ENCODE measurements at places on chromosomes 12 and 14. TPM values are rescaled to one million over a fixed set of nuclear protein-coding genes. Genes with fewer than 3 reads are reported as not detected.
A peak's percentile ranks its signal among the peaks of the same experiment; 100 is the strongest.

The KLRB1 gene
- 0.30 TPM for total RNA-seq

DNA sequence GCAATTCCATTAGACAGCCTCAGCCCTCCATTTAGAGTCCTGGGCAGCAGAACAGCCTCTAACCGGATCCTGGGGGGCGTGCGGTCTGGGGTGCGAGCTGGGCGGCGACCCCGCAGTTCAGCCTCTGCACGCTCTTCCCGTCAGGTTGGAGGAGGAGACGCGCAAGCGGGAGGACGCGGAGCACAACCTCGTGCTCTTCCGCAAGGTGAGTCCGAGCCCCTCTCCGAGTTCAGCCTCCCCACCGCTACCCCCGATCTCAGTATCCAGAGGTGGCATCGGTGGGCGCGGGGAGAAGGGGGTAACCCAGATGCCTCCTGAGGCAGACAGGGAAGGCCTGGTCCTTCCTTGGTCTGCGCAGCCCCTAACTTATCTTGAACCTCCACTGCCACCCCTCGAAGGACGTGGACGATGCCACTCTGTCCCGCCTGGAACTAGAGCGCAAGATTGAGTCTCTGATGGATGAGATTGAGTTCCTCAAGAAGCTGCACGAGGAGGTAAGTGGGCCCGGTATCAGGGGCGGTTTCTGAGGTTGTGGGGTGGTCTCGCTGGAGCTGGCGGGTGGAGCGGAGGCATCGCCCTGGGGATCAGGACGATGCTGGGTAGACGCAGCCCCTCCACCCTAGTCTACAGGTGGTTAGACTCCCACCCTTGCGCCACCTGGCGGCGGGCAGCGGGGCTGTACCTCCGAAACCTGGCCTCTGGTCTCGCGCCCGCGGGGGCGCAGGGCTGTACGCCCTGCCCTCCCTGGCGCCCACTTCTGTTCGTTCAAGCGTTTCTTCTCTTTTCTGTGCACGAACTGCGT is 1.3 kb downstream of the PRPH start:
- peaks cover 67% of the 10 kb centered on the region for H3K27me3 ChIP-seq
- H3K27ac ChIP-seq: no peak overlapping the region
- H3K36me3 ChIP-seq: no peaks in the 10 kb centered on the region
- DNase-seq: no peak

DNA sequence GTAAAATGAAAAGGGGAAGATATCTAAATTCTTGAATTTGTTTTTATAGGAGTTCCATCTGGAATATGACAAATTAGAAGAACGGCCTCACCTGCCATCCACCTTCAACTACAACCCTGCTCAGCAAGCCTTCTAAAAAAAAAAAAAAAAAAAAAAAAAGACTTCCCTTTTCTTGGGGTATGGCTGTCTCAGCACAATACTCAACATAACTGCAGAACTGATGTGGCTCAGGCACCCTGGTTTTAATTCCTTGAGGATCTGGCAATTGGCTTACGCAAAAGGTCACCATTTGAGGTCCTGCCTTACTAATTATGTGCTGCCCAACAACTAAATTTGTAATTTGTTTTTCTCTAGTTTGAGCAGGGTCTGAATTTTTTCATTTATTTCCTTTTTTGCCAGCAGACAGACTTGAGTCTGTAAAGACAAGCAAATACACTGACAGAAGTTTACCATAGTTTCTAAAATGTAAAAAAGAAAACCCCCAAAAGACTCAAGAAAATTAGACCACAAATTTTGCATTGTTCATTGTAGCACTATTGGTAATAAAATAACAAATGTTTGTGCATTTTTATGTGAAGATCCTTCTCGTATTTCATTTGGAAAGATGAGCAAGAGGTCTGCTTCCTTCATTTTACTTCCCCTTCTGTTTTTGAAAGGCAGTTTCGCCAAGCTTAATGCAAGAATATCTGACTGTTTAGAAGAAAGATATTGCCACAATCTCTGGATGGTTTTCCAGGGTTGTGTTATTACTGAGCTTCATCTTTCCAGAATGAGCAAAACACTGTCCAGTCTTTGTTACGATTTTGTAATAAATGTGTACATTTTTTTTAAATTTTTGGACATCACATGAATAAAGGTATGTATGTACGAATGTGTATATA is 12.1 kb upstream of the KCNMB4 start:
- no peak overlapping the region for H3K4me3 ChIP-seq
- H3K27me3 ChIP-seq: no peaks in the 10 kb centered on the region
- no peaks in the 10 kb centered on the region for H3K36me3 ChIP-seq
- H3K27ac ChIP-seq: no peak overlapping the region

DNA sequence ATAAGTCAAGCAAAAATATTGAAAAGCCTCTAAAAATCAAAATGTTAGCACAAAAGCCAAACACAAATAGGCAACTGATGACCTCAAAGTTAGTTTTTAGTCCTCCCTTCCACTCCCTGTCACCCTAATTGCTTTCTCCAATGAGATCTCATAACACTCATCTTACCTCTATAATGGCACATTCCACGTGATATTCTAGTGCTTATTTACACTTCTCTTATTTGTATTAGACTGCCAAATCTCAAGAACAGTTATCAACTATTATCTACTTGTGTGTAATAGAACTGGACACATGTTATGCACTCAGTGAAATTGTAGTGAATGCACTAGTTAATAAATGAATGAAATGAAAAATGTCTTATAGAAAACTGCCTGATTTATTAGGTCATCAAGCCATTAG is 55.5 kb upstream of the AVPR1A start:
- no peaks in the 10 kb centered on the region for H3K4me1 ChIP-seq
- no peaks in the 10 kb centered on the region for H3K27me3 ChIP-seq
- H3K36me3 ChIP-seq: no peaks in the 10 kb centered on the region
- H3K27ac ChIP-seq: no peak overlapping the region

DNA sequence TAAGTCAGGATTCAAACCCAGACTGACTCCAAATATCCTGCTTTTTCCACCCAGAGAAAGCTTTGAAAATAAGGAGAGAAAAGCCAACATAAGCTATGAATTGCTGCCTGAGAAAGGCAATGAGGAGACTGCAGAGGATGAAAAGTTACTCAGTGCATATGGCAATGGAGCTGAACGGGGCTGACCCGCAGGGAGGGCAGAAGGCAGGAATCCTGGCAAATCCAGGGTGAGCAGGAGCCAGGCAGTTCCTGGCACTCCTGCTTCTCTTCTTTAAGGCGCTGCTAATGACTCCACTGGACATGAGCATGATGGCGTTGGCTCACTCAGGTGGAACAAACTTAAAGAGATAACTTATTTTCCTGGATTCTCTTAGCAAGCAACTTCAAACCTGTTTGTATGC is 95.2 kb upstream of the TMCC3 start:
- no peaks in the 10 kb centered on the region for H3K4me1 ChIP-seq
- H3K27me3 ChIP-seq: no peaks in the 10 kb centered on the region
- no peaks in the 10 kb centered on the region for H3K36me3 ChIP-seq

GRCh38 chr14:75479770-75480600 is 42.3 kb upstream of the BATF start:
- no peaks in the 10 kb centered on the region for H3K27me3 ChIP-seq
- H3K4me3 ChIP-seq: no peak overlapping the region
- DNase-seq: no peak
- no peak overlapping the region for H3K27ac ChIP-seq
- H3K4me1 ChIP-seq: no peaks in the 10 kb centered on the region

GRCh38 chr12:124902916-124903315 is 11.5 kb downstream of the UBC start:
- no peak for DNase-seq
- H3K4me3 ChIP-seq: no peak overlapping the region
- peaks cover 14% of the 10 kb centered on the region for H3K4me1 ChIP-seq
- no peaks in the 10 kb centered on the region for H3K27me3 ChIP-seq

The RND1 gene
- 15.1 TPM for total RNA-seq

The MYO1H gene
- total RNA-seq: not detected

DNA sequence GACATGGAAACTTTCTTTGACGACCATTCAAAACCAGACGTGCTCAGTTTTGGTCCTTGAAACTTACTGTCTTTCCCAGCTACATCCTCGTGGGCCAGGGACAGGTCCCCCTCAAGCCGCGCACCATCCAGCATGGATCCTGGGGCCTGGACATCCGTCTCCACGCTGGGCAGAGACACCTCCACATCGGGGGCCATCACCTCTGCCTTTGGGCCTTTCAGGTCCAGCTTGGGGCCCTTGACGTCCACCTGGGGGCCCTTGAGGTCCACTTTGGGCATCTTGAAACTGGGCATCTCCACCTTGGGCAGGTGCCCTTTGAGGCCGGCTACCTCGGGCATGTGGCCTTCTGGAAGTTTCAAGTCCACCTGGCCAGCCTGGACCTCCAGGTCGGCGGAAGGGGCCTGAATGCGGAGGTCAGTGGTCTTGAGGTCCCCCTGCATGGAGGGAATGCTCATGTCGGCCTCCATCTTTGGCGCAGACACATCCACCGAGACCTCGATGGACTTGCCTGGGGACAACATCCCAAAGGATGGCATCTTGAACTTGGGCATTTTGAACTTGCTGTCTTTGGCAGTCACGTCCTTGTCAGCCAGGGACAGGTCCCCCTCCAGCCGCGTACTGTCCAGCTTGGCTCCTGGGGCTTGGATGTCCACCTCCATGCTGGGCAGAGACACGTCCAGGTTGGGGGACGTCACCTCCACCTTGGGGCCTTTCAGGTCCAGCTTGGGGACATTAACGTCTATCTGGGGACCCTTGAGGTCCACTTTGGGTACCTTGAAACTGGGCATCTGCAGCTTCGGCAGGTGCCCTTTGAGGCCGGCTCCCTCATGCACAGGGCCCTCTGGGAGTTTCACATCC is 17.1 kb downstream of the PLD4 start:
- peaks cover 30% of the 10 kb centered on the region for H3K36me3 ChIP-seq
- no peaks in the 10 kb centered on the region for H3K27me3 ChIP-seq
- no peak for DNase-seq
- peaks cover 6% of the 10 kb centered on the region for H3K4me1 ChIP-seq
- no peak overlapping the region for H3K27ac ChIP-seq
- no peak overlapping the region for H3K4me3 ChIP-seq

DNA sequence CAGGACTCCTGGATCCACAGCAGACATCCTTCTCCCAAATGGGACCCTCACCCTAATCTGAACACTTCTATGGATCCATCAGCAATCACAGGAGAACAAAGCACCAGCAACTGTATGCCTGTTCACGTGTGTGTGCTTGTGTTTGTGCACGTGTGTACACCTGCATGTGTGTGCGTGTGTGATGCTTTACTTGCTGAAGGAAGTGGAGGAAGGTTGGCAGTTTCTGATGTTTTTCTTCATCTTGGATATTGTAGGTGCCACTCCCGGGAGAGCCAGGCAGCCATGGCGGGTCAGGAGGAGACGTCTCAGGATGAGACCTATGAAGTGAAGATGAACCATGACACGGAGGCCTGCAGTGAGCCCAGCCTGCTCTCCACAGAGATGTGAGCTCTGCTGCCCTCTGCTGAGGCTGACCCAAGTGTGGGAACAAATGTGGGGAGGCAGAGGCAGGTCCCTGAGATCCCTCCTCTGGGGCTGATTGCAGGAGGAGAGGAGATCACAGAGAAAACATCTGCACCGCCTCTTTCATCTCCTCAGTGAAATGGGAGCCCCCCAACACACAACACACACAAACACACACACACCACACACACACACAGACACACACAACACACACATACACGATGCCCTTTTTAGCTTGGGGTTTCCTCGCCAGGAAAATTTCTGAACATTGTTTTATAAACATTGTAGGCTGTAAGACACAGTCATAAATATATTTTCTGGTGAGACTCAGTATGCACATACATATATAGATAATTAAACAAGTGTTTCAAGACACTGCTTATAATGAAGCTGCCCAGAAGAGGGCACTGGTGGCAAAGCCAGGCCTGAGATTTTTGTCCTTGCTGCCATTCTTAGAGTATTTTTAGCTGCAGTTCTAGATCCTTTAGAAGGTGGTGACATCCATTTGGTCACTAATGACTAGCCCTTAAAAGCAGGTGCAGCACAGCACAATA is 112.2 kb upstream of the FKBP4 start:
- DNase-seq: no peak
- no peak overlapping the region for H3K27ac ChIP-seq
- H3K4me1 ChIP-seq: no peaks in the 10 kb centered on the region
- no peak overlapping the region for H3K4me3 ChIP-seq
- H3K27me3 ChIP-seq: no peaks in the 10 kb centered on the region
- peaks cover 59% of the 10 kb centered on the region for H3K36me3 ChIP-seq

The SMCO2 gene
- 0.99 TPM for total RNA-seq

DNA sequence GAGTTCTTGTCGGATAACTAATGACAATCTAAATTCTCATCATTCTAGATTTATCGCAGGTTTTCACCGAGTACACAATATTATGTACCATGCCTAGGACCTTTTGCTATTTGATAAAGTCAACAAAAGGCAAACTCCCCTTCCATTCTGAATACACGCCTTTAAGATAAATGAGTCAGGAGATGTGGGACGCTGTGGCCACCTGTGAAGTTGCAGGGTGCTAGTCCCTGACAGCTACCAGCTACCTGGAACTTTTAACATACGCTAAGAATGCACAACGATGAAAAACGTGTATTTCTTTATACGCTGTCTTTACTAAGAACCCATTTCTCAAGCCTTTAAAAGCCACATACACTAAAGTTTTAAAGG is 678 bp downstream of the MDM1 start:
- peak overlapping the region; percentile 86 for H3K4me3 ChIP-seq
- H3K27me3 ChIP-seq: no peaks in the 10 kb centered on the region
- DNase-seq: no peak
- H3K36me3 ChIP-seq: no peaks in the 10 kb centered on the region
- H3K27ac ChIP-seq: no peak overlapping the region
- H3K4me1 ChIP-seq: no peaks in the 10 kb centered on the region

The PWP1 gene
- 49.2 TPM for total RNA-seq

GRCh38 chr12:133227281-133227852 is 8.3 kb downstream of the ANHX start:
- H3K27me3 ChIP-seq: no peaks in the 10 kb centered on the region
- DNase-seq: no peak
- no peak overlapping the region for H3K4me3 ChIP-seq

DNA sequence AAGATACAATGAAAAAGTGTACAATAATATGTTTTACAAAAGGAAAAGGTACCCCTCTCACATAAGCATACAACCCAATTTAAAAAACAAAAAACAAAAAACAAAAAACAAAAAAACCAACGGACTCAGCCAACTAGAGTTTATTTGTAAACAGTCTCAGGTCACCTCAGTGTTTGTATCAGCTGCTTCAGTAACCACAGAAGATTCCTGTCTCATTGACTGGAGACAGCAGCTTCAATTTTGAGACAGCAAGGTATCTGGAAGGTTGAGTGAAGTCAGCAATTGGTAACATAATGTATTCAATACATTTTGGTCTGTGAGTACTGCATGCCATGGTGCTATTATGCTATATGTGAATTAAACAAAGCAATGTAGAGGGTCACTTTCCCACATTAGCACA is 201.7 kb downstream of the AKAP6 start:
- H3K36me3 ChIP-seq: peaks cover 2% of the 10 kb centered on the region
- H3K4me1 ChIP-seq: no peaks in the 10 kb centered on the region
- no peak overlapping the region for H3K27ac ChIP-seq
- DNase-seq: no peak
- H3K27me3 ChIP-seq: no peaks in the 10 kb centered on the region

The KERA gene
- total RNA-seq: 1.3 TPM

DNA sequence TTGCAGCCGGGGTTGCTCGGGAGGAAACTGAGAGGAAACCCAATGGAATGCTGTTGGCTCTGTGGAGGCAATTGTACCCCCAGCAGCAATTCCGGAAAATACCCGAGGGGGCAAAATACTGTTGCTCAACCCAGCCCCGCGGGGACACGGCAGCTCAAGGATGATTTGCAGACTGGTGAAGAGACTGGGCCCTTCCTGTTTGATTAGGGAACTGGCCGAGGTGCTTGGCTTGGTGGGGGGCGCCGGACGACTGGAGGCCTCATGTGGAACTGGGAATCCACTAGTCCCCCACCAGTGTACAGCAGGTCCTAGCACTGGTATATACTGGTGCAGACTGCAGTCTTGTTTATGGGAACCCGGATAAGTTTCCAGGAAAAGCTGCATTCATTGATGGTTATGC is 10.3 kb upstream of the RNASE12 start:
- H3K27me3 ChIP-seq: no peaks in the 10 kb centered on the region
- DNase-seq: no peak
- no peaks in the 10 kb centered on the region for H3K4me1 ChIP-seq
- no peak overlapping the region for H3K4me3 ChIP-seq

Data from spinal cord (tissue), 10 donors.